Vein endothelial cell (primary cell): ENCODE measurements at places on chromosomes 7 and 10. TPM values are rescaled to one million over a fixed set of nuclear protein-coding genes. Genes with fewer than 3 reads are reported as not detected.

The CCDC186 gene
- total RNA-seq = 15.0 and 17.0 TPM in 2 replicates

The CLDN12 gene
- total RNA-seq = 10.2 and 14.0 TPM in 2 replicates

The ZNF804B gene
- not detected in 2 replicates for total RNA-seq

The HEPACAM2 gene
- total RNA-seq = not detected in 2 replicates

The PRSS2 gene
- total RNA-seq = 0.98 TPM in 1 of 2 replicates, not detected in the other

The ZNF679 gene
- total RNA-seq = not detected in 2 replicates

The SPAM1 gene
- not detected in 2 replicates for total RNA-seq

The EGFR gene
- total RNA-seq = 3.6 and 5.3 TPM in 2 replicates

The SPDYE1 gene
- not detected in 2 replicates for total RNA-seq

The STRIP2 gene
- 4.9 and 6.8 TPM in 2 replicates for total RNA-seq

The OGDH gene
- 53.6 and 63.2 TPM in 2 replicates for total RNA-seq

The PHTF2 gene
- total RNA-seq = 11.8 and 24.6 TPM in 2 replicates

The TAS2R4 gene
- total RNA-seq = 0.98 and 1.9 TPM in 2 replicates

The LRRC4 gene
- 2.3 and 2.9 TPM in 2 replicates for total RNA-seq

The PLXDC2 gene
- total RNA-seq = 1.3 and 1.5 TPM in 2 replicates
